ENCODE measurements at places on chromosomes 7 and 10.

GRCh38 chr7:83941300-83941699 is 253.3 kb downstream of the SEMA3A start:
- DNase-seq, result no peak

- no peak for DNase-seq
These were observed 329.7 kb upstream of the POM121L12 start for GRCh38 chr7:52705768-52706167.

DNA sequence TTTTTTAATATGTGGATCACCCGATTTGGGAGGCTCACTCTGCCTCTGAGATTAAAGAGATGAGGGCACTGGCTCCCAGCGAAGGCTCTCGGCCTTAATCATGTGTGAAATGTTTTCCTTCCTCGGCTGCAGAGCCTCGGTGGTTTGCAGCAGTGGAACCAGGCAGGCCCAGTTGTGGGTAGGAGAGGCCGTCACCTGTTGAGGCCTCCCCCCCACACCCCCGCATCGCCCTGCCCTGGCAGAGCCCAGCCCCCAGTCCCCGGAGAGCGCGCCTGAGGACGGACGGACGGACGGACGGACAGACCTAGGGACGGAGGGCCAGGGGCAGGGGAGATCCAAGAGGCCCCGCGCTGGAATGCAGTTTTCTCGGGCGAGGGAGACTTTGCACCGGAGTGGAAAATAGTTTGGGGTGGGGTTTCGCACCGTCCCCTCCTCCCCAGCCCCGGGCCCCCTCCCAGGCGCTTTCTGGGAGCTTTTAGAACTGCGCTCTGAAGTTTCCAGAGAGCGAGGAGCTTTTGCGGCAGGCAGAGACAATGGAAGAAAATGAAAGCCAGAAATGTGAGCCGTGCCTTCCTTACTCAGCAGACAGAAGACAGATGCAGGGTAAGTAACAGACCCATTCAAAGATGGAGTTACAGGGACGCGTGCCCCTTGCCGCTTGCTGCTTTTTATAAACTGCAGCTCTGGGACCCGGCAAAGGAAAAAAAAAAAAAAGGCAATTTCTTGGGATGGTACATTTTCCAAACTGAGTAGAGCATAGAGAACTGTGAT is at the start of gene KIAA1217:
TSS of gene KIAA1217 (plus strand) at position 478 of the 771 bp plus-strand sequence. CDS start at position 534, 56 bp downstream.
- no peak for DNase-seq

DNA sequence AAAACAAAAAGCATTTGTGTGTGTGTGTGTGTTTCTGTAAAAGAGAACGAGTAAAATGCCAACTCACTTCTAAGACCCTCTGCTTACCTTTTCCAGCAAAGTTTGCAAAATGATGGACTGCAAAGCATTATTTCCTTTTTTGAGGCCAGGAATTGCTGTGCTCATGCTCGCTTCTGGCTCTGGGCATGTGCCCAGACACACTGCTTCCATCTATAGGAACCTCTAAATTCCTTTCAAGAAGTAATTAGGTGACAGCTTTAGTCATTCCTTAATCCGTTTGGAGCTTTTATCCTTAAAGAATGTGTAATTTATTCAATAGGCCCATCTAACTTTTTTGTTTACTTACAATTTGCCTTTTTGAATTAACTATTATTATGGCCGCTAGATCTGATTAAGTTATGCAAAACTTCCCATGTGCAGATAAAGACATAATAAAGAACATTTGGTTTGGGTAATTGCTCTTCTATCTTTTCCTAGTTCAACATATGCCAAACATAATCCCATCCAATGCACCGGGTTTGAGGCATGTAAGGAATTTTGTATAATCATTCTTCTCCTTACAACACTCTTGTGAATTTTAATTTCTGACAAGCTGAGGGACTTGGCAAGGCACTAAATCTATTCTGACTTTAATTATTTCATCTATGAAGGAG is 34.7 kb downstream of the A1CF start:
- no peak for DNase-seq

DNA sequence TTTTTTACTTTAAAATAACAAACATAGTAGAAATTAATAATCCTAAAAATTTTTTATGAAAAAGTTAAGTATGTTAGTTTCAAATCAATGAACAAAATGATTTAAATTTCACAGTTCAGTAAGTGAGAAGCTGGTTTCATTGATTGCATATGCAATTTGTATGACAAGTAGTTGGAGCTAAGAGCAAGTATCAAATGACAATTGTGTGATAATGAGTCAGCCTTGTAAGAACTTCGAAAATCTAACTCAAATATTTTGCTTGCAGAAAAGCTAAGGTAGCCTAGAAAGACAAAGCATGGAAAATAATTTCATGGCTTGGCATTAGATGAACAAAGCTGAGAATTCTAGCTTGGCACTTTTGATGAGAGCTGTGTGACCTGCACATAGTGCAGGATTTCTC is 111.5 kb downstream of the HDAC9 start:
- DNase-seq, result no peak

GRCh38 chr7:67484244-67484751 is 487.7 kb downstream of the TYW1 start:
- DNase-seq, result peak; percentile 96

- no peak for DNase-seq
These were observed 96.9 kb downstream of the SORBS1 start for GRCh38 chr10:95464280-95464679.

DNA sequence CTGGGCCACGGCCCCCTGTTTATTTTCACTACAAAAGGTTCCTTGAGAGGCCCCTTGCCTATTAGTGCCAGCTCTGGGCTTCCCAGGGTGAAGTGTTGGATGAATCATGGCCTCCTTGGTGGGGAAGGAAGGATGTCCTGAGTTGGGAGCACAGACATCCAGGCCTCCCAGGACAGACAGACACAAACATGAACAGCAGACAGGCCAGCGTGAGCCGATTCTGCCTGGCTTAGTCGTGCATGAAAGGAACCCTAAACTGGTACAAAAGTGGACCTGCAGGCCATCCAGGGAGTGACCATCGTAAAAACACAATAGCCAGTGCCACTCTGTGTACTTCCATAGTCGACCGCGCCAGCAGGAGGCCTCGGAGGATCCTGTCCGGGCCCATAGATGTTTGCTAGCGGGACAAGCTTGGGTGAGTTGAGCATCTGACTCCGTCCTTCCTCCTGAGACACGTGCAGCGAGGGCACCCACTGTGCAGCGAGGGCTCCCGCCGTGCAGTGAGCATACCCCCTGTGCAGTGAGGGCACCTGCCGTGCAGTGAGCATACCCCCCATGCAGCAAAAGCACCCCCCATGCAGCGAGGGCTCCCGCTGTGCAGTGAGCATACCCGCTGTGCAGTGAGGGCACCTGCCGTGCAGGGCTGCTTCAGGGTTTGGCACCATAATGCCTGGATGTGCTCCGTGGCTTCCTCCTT is 51.3 kb upstream of the PRKAR1B start:
- no peak for DNase-seq

All from OCI-M1 (cell line).